Type B pancreatic cell (in vitro differentiated cells): ENCODE measurements at places on chromosomes 5 and 9. TPM values are rescaled to one million over a fixed set of nuclear protein-coding genes. Genes with fewer than 3 reads are reported as not detected.

REEP2 gene
- total RNA-seq: 7.8 and 31.0 TPM in 2 replicates

DNA sequence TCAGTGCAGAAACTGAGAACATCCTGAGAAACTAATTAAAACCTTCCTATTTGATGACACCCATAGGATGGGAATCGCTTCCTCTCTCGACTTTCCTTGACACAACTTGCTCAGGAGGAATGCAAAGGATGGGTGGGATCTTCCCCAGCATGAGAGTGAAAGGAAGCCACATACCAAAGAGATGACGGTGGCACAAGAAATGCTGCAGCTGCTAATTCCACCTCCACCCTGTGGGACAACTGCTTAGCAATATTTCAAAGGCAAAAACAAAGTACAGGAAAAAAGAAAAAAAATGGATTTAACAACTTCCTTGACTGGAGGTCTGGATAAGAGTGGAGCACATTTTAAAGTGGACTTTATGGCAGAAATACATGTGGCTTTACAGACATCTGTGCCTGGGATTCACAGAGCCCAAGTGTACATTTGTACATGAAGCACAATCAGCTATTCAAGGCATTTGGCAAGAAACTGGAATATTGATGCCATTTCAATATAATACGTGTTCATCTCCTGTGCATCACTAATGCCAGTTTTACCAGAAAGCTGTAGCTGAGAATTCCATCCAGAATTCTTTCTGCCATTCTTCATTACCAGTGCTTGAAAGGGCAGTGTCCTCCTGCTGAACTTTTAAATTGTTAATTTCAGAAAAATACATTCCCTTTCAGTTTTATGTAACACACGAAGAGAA lies 359.2 kb upstream of the ACTBL2 start:
- peaks cover 32% of the 10 kb centered on the region for H3K4me1 ChIP-seq
- DNase-seq: no peak
- peak overlapping the region; percentile 89 for H3K27ac ChIP-seq

SOHLH1 gene
- not detected in 2 replicates for total RNA-seq

- no peak overlapping the region for H3K27ac ChIP-seq
- DNase-seq: no peak
- peaks cover 17% of the 10 kb centered on the region for H3K27me3 ChIP-seq
- H3K4me3 ChIP-seq: no peak overlapping the region
- H3K4me1 ChIP-seq: peaks cover 7% of the 10 kb centered on the region
Observed at GRCh38 chr5:142767911-142768310, 2.3 kb upstream of the ARHGAP26 start.

DNA sequence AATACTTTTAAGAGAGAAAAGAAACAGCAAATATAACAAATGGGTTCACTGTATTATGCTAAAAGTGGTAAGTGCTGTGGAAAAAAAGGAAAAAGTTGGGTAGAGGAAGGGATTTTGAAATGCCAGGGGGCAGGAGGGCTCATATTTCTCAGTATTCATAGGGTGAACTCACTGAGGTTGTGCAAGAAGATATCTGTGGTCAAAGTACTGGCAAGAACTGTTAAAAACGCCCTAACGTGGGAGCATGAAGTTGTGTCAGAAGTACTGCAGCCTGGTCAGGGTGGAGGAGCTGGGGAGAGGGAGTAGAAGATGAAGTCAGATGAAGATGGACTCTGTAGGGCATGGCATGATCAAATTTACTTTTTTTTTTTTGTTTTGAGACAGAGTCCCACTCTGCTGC lies 31.2 kb upstream of the SLC28A3 start:
- no peaks in the 10 kb centered on the region for H3K27me3 ChIP-seq
- H3K4me3 ChIP-seq: no peak overlapping the region
- H3K27ac ChIP-seq: peak overlapping the region; percentile 20

GRCh38 chr5:60929024-60929423 lies 15.8 kb downstream of the ERCC8 start:
- peaks cover 9% of the 10 kb centered on the region for H3K36me3 ChIP-seq
- no peaks in the 10 kb centered on the region for H3K27me3 ChIP-seq
- no peak overlapping the region for H3K4me3 ChIP-seq
- no peak overlapping the region for H3K27ac ChIP-seq

GRCh38 chr9:132365986-132366385 lies 11.2 kb upstream of the SETX start:
- no peak overlapping the region for H3K27ac ChIP-seq
- H3K4me1 ChIP-seq: no peaks in the 10 kb centered on the region
- H3K27me3 ChIP-seq: no peaks in the 10 kb centered on the region
- no peak overlapping the region for H3K4me3 ChIP-seq
- DNase-seq: no peak
- H3K36me3 ChIP-seq: no peaks in the 10 kb centered on the region

DNA sequence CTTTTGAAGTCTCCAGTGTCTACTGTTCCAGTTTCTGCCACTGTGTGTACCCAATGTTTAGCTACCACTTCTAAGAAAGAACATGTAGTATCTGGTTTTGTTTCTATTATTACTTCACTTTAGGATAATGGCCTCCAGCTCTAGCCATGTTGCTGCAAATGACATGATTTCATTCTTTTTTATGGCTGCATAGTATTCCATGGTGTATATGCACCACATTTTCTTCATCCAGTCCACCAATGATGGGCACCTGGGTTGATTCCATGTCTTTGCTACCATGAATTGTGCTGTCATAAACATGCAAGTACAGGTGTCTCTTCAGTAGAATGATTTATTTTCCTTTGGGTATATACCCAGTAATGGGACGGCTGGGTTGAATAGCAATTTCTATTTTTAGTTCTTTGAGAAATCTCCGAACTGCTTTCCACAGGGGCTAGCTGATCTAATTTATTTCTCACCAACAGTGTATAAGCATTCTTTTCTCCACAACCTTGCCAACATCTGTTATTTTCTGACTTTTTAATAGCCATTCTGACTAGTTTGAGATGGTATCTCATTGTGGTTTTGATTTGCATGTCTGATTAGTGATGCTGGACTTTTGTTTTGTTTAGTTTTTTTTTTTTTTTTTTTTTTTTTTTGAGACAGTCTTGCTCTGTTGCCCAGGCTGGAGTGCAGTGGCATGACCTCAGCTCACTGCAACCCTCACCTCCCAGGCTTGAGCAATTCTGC lies 68.9 kb downstream of the WDR41 start:
- H3K4me3 ChIP-seq: no peak overlapping the region
- no peaks in the 10 kb centered on the region for H3K27me3 ChIP-seq
- no peak for DNase-seq

GRCh38 chr5:180336234-180337020 lies 16.7 kb downstream of the GFPT2 start:
- no peak for DNase-seq
- H3K27ac ChIP-seq: no peak overlapping the region
- H3K36me3 ChIP-seq: peaks cover 5% of the 10 kb centered on the region
- H3K27me3 ChIP-seq: peaks cover 5% of the 10 kb centered on the region
- H3K4me3 ChIP-seq: no peak overlapping the region
- H3K4me1 ChIP-seq: peaks cover 6% of the 10 kb centered on the region

DNA sequence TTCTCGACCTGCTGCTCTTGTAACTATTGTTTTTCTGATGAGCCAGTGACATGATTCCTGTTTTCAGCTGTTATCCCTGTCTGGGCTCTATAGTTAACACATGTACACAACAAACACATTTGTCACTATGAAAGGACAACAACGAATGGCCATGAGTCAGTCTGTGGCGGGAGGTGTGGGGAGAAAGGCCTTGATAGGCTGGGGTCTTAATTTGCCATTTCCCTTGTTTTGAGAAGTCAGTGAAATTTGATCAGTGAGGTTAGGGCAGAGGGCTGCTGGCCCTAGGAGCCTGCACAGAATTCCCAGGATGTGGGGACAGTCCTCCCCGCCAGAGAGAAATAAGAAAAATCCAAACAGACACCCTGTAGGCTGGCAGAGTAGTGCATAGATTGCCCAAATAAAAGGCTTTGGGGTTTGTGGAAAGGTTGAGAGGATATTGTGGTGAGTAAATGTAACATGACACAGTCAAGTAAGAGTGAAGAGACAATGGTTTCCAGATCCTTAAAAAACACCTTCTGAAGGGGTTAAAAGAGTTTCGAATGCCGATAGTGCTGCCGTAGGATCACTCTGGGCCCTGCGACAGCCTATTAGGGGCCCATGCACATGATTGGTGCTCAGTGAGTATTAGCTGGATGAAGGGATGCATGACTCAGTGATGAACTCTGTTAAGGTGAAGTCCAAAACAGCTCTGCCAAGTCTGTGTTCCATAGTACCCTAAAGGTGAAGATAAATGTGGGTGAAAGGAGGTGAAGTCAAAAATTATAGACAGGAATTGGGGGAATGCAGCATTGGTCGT lies 110.9 kb upstream of the PRRC1 start:
- no peaks in the 10 kb centered on the region for H3K27me3 ChIP-seq
- H3K27ac ChIP-seq: peak overlapping the region; percentile 16
- DNase-seq: no peak
- peak overlapping the region; percentile 11 for H3K4me3 ChIP-seq
- H3K36me3 ChIP-seq: no peaks in the 10 kb centered on the region

C5orf58 gene
- total RNA-seq: not detected in 2 replicates

GNAQ gene
- total RNA-seq: 46.7 and 52.1 TPM in 2 replicates

ZBTB5 gene
- total RNA-seq: 22.6 and 25.9 TPM in 2 replicates

ANXA2R gene
- 0.34 and 0.74 TPM in 2 replicates for total RNA-seq

DNA sequence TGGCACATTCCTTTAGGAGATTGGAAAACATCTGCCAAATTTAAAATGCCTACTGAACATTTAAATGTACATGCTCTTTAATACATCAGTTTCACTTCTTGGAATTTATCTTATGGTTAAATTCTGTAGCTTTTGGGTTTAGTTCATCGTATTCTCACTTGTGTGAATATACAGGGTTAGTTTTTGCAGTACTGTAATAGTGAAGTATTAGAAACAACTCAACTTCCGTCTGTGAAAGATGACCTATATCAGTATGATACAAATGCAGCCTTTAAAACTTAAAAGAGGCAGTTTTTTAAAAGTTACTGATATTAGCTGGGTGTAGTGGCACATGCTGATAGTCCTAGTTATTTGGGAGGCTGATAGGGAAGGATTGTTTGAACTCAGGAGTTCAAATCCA lies 57.2 kb downstream of the CDC42SE2 start:
- no peak overlapping the region for H3K27ac ChIP-seq
- H3K4me3 ChIP-seq: no peak overlapping the region
- H3K4me1 ChIP-seq: peaks cover under 1% of the 10 kb centered on the region
- DNase-seq: no peak

DNA sequence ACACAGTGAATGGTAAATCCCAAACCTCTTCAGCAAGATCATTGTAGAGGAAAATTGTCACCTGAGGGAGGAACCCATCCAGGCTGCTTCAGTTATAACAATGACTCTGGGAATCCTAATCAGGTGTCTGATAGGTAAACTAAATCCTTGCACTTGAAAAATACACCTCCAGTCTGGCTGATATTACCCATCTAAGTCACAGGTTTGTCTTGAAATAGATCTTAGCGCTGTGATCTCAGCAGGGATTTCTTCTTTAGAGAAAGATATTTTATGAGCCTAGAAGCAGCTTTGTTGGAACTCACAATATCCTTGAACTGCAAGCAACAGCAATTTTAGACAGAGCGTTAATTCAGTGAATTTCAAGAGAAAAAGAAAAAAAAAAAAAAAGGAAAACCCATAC lies 149.7 kb downstream of the SGCD start:
- no peaks in the 10 kb centered on the region for H3K27me3 ChIP-seq

IL5 gene
- total RNA-seq: not detected in 2 replicates

DNA sequence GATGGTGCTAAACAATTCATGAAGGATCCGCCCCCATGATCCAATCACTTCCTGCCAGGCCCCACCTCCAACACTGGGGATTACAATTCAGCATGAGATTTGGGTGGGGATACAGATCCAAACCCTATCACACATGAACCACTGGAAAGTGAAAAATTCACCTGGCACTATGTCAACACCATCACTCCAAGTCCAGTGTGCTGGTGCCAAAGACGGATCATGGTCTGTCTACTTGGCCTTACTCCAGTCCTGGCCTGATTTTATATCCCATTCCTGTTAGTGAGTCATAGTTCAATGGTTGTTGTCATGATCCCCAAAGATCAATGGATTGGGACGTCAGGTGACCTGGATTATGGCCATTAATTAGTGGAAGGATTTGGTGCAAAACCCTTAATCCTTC lies 147.4 kb upstream of the RPS23 start:
- H3K4me1 ChIP-seq: peaks cover 4% of the 10 kb centered on the region
- no peaks in the 10 kb centered on the region for H3K36me3 ChIP-seq
- H3K27ac ChIP-seq: no peak overlapping the region

CLTB gene
- 38.1 and 71.3 TPM in 2 replicates for total RNA-seq

TPPP gene
- 3.6 and 5.0 TPM in 2 replicates for total RNA-seq

- peaks cover 20% of the 10 kb centered on the region for H3K4me1 ChIP-seq
- no peak overlapping the region for H3K4me3 ChIP-seq
- no peak for DNase-seq
- H3K27me3 ChIP-seq: no peaks in the 10 kb centered on the region
- no peak overlapping the region for H3K27ac ChIP-seq
- no peaks in the 10 kb centered on the region for H3K36me3 ChIP-seq
Observed at GRCh38 chr9:18606281-18606680, 132.3 kb downstream of the ADAMTSL1 start.

GRCh38 chr5:65455064-65455463 lies 26.7 kb downstream of the ADAMTS6 start:
- no peak overlapping the region for H3K27ac ChIP-seq
- H3K27me3 ChIP-seq: no peaks in the 10 kb centered on the region
- no peak overlapping the region for H3K4me3 ChIP-seq
- H3K4me1 ChIP-seq: no peaks in the 10 kb centered on the region
- DNase-seq: no peak
- no peaks in the 10 kb centered on the region for H3K36me3 ChIP-seq

SLC2A6 gene
- total RNA-seq: 8.2 and 9.7 TPM in 2 replicates

RUSC2 gene
- total RNA-seq: 6.3 and 22.1 TPM in 2 replicates

SPIN1 gene
- 98.6 and 107 TPM in 2 replicates for total RNA-seq

DNA sequence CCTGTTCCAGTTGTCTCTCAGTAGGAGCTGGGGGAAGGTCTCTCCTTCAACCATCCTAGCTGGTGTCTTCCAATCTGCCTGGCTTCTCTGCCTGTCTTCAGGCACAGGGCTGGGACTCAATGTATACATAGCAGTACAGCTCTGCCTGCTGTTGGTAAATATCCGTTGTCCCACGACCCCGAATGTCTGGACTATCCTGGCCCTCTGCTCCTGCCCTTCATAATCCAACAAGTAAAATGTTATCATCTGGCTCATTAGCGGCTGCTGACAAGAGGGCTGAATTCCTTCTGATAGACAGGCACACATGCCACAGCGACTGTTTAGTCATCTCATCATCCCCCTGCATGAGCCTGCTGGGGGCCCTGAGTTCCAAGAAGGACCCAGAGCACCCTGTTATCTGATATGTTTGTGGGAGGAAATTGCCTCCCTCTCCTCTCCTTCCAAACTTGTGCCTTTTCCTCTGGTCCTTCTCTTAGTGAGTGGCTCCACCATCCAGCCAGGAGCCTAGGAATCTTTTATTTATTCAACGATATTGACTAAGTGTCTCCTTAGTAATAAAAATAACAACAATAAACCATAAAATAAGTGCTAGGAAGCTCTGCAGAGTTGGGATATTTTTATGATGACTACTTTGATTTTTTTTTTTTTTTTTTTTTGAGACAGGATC lies 29.5 kb upstream of the TGFBR1 start:
- H3K36me3 ChIP-seq: no peaks in the 10 kb centered on the region
- peaks cover 5% of the 10 kb centered on the region for H3K4me1 ChIP-seq
- no peak for DNase-seq

GRCh38 chr5:122999947-123000563 lies 36.5 kb downstream of the PPIC start:
- peaks cover 9% of the 10 kb centered on the region for H3K4me1 ChIP-seq
- peaks cover 4% of the 10 kb centered on the region for H3K36me3 ChIP-seq
- no peaks in the 10 kb centered on the region for H3K27me3 ChIP-seq
- no peak overlapping the region for H3K27ac ChIP-seq

- H3K4me3 ChIP-seq: no peak overlapping the region
- no peak for DNase-seq
- H3K27me3 ChIP-seq: peaks cover 11% of the 10 kb centered on the region
Observed at GRCh38 chr9:134251296-134252069, 74.8 kb upstream of the RXRA start.

NR2F1 gene
- total RNA-seq: 6.6 and 126 TPM in 2 replicates

- H3K4me1 ChIP-seq: no peaks in the 10 kb centered on the region
- no peaks in the 10 kb centered on the region for H3K27me3 ChIP-seq
- no peak overlapping the region for H3K4me3 ChIP-seq
- no peak overlapping the region for H3K27ac ChIP-seq
- no peaks in the 10 kb centered on the region for H3K36me3 ChIP-seq
Observed at GRCh38 chr9:80755586-80755985, 933.8 kb downstream of the TLE1 start.
